Endodermal cell (in vitro differentiated cells): ENCODE measurements at places on chromosomes 6 and 20. TPM values are rescaled to one million over a fixed set of nuclear protein-coding genes. Genes with fewer than 3 reads are reported as not detected.

GRCh38 chr6:166257911-166258318, 50.3 kb downstream of the PRR18 start:
- H3K36me3 ChIP-seq, result no peaks in the 10 kb centered on the region
- no peak for DNase-seq
- H3K27me3 ChIP-seq, result peaks cover 19% of the 10 kb centered on the region
- no peak overlapping the region for H3K4me3 ChIP-seq
- no peak overlapping the region for H3K27ac ChIP-seq

DNA sequence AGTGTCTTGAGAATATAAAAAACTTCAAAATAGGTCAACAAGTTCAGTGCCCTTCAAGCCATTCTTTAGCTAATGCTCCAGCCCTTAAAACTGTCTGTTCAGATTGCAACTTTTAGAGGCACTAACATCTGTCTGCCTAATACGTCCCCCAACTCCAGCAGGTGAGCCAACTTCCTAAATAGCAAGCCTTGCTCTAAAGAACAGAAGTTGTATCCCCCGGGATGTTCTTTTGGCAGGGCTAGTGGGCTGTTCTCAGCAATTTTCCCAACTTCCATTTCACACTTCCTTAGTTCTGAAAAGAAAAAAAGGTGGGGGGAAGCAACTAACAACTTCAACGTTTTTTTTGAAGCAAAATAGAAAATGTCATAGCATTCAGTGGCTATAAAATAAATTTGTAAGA, 290.0 kb upstream of the PTCHD4 start:
- H3K4me3 ChIP-seq, result no peak overlapping the region
- no peaks in the 10 kb centered on the region for H3K36me3 ChIP-seq
- no peaks in the 10 kb centered on the region for H3K27me3 ChIP-seq
- H3K4me1 ChIP-seq, result no peaks in the 10 kb centered on the region
- no peak for DNase-seq
- H3K27ac ChIP-seq, result no peak overlapping the region

DNA sequence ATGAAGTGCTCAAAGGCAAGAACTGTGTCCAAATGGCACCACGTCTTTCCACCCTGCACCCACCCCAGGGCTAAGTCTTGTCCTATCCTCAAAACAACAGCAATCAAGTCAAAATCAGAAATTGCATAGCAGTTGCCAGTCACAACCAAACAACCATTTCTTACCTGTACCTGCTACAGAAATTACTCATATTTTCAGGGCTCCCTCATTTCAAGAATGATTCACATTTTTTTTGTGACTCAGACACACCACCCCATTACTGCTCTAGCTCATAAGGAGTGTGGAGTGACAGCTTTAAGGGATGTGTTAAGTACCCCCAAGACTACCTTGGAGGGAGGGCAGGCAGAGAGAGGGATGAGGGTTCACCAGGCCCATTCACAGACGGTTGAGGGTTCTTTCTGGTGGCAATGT, 111.7 kb downstream of the TRERF1 start:
- peak; percentile 11 for DNase-seq
- H3K4me1 ChIP-seq, result no peaks in the 10 kb centered on the region
- H3K4me3 ChIP-seq, result no peak overlapping the region
- no peak overlapping the region for H3K27ac ChIP-seq
- no peaks in the 10 kb centered on the region for H3K27me3 ChIP-seq

GRCh38 chr6:7721649-7722048, 4.2 kb upstream of the BMP6 start:
- no peak overlapping the region for H3K27ac ChIP-seq
- H3K36me3 ChIP-seq, result no peaks in the 10 kb centered on the region

DNA sequence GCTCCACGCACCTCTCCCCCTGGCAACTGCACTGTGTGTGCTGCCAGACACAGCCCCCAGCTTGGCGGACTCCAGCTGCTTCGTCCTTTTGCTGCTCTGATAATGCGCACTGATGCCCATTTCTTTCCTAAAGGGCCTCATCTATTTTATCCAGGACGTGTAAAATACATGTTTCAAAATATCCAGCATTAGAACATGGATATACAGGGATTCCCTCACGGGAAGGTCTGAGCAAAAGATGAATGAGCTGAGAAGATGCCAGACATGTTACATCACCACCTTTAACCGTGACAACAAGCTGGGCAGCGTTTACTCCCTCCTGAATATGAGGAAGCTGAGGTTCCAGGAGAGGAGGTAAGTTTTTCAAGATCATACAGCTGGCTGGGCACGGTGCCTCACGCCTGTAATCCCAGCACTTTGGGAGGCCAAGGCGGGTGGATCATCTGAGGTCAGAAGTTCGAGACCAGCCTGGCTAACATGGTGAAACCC, 32.8 kb downstream of the TNXB start:
- H3K4me3 ChIP-seq, result no peak overlapping the region
- DNase-seq, result no peak
- no peaks in the 10 kb centered on the region for H3K4me1 ChIP-seq
- no peaks in the 10 kb centered on the region for H3K36me3 ChIP-seq

GRCh38 chr6:152221806-152222628, 414.5 kb downstream of the ESR1 start:
- no peaks in the 10 kb centered on the region for H3K4me1 ChIP-seq
- H3K27ac ChIP-seq, result no peak overlapping the region
- H3K4me3 ChIP-seq, result no peak overlapping the region

GRCh38 chr6:121856296-121856695, 420.9 kb downstream of the GJA1 start:
- H3K27me3 ChIP-seq, result no peaks in the 10 kb centered on the region
- DNase-seq, result no peak
- H3K4me1 ChIP-seq, result no peaks in the 10 kb centered on the region
- no peak overlapping the region for H3K4me3 ChIP-seq
- H3K36me3 ChIP-seq, result no peaks in the 10 kb centered on the region

- H3K4me1 ChIP-seq, result no peaks in the 10 kb centered on the region
- no peaks in the 10 kb centered on the region for H3K36me3 ChIP-seq
- H3K27ac ChIP-seq, result no peak overlapping the region
- H3K27me3 ChIP-seq, result no peaks in the 10 kb centered on the region
Measured at GRCh38 chr6:87806099-87806498, 104.1 kb upstream of the AKIRIN2 start.

The CRYBG1 gene
- 2.7 and 2.8 TPM in 2 replicates for total RNA-seq

The L3MBTL3 gene
- total RNA-seq, result 15.5 to 26.8 TPM (median 23.7 TPM) in 3 replicates

The VARS1 gene
- 81.4 and 91.2 TPM in 2 replicates for total RNA-seq

The NOX3 gene
- not detected in 2 replicates for total RNA-seq

GRCh38 chr20:24488800-24489175, 19.4 kb downstream of the SYNDIG1 start:
- H3K27me3 ChIP-seq, result no peaks in the 10 kb centered on the region
- peaks cover 15% of the 10 kb centered on the region for H3K4me1 ChIP-seq
- DNase-seq, result peak; percentile 22
- no peak overlapping the region for H3K27ac ChIP-seq
- H3K4me3 ChIP-seq, result no peak overlapping the region

GRCh38 chr6:15080895-15081294, 165.0 kb upstream of the JARID2 start:
- H3K27ac ChIP-seq, result no peak overlapping the region
- DNase-seq, result no peak
- no peaks in the 10 kb centered on the region for H3K36me3 ChIP-seq
- H3K27me3 ChIP-seq, result no peaks in the 10 kb centered on the region

DNA sequence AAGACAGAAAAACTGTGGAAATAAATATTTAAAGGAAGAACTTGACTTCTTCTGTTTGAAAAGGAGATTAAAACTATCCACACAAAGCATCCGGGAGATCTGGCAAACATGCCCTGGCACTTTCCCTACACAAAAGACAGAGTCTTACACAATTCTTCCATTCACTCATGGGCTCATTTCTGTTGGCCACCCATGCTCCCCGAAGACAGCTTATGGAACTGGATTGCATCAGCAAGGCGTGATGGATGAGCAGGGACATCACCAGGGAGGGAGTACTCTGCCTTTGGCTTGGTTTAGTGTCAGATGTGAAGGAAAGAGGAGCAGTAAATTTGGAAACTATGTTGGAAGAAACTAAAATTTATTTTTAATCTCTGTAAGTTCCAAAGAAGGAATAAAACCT, 379.3 kb downstream of the CD109 start:
- DNase-seq, result no peak
- H3K4me1 ChIP-seq, result no peaks in the 10 kb centered on the region
- no peaks in the 10 kb centered on the region for H3K36me3 ChIP-seq
- no peak overlapping the region for H3K27ac ChIP-seq
- H3K27me3 ChIP-seq, result no peaks in the 10 kb centered on the region
- H3K4me3 ChIP-seq, result no peak overlapping the region

The VSTM2L gene
- 1.1 to 2.0 TPM (median 1.4 TPM) in 3 replicates for total RNA-seq

The MATN4 gene
- 0.35 to 0.59 TPM (median 0.46 TPM) in 3 replicates for total RNA-seq

The SNPH gene
- 1.9 and 2.2 TPM in 2 replicates for total RNA-seq

DNA sequence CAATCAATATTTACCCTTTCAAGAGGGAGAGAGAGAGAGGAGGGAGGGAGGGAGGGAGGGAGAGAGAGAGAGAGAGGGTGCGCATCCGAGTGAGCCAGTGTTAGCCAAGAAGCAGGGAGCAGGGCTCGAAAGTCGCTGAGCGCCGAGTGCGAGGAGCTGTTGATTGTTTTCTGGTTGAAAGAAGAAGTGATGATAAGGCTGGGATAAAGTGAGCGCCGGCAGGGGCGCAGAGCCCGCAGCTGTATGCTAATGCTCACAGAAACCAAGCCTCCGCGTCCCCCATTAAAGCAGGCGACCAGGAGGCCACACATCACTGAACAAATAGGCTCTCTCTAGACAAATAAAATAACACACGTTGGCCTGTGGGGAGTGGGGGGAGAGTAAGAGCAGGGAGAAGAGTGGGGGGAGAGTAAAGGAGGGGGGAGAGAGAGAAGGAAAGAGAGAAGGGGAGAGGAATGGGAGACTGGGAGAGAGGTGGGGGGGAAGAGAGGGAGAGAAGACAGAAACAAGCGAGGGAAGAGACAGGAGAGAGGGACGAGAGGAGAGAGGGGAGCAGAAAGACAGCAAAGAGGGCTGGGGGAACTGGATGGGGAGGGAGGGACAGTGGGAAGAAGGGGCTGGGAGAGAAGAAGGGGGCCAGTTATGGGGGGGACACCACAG, 5.0 kb upstream of the INSM1 start:
- peak; percentile 84 for DNase-seq
- H3K4me1 ChIP-seq, result no peaks in the 10 kb centered on the region
- peak overlapping the region; percentile 88 for H3K27ac ChIP-seq
- no peak overlapping the region for H3K4me3 ChIP-seq
- peaks cover 97% of the 10 kb centered on the region for H3K27me3 ChIP-seq

DNA sequence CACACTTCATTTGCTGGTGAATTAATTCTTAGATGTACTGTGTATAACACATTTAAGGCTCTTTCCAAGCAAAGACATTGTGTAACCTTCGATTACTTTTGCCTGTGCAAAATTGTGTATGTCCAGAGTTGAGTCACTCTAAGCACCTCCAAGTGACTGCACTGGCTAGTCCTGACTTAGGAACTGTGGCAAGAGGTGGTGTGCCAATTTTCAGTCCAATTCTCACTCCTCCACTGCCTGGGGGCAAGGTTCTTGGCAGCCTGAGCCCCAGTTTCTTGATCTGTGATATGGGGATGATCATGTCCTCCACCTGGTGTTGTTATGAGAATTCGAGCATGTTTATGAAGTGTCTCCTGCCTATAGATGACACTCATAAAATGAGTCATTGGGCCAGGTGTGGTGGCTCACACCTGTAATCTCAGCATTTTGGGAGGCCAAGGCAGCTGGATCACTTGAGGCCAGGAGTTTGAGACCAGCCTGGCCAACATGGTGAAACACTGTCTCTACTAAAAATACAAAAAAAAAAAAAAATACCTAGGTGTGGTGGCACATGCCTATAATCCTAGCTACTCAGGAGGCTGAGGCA, 105.3 kb upstream of the CDYL start:
- H3K36me3 ChIP-seq, result no peaks in the 10 kb centered on the region
- H3K4me1 ChIP-seq, result no peaks in the 10 kb centered on the region
- no peak for DNase-seq
- H3K27ac ChIP-seq, result no peak overlapping the region
- no peaks in the 10 kb centered on the region for H3K27me3 ChIP-seq

The BRPF3 gene
- total RNA-seq, result 27.2 to 30.4 TPM (median 28.5 TPM) in 3 replicates

- H3K27me3 ChIP-seq, result no peaks in the 10 kb centered on the region
- H3K4me1 ChIP-seq, result peaks cover 11% of the 10 kb centered on the region
- no peak overlapping the region for H3K27ac ChIP-seq
Measured at GRCh38 chr6:5443491-5443890, 182.2 kb downstream of the FARS2 start.

The QRSL1 gene
- 10.8 and 10.9 TPM in 2 replicates for total RNA-seq

- no peaks in the 10 kb centered on the region for H3K4me1 ChIP-seq
- DNase-seq, result peak; percentile 73
- H3K36me3 ChIP-seq, result no peaks in the 10 kb centered on the region
- peaks cover 7% of the 10 kb centered on the region for H3K27me3 ChIP-seq
- no peak overlapping the region for H3K4me3 ChIP-seq
- no peak overlapping the region for H3K27ac ChIP-seq
Measured at GRCh38 chr20:35992713-35993335, 24.4 kb downstream of the CNBD2 start.

DNA sequence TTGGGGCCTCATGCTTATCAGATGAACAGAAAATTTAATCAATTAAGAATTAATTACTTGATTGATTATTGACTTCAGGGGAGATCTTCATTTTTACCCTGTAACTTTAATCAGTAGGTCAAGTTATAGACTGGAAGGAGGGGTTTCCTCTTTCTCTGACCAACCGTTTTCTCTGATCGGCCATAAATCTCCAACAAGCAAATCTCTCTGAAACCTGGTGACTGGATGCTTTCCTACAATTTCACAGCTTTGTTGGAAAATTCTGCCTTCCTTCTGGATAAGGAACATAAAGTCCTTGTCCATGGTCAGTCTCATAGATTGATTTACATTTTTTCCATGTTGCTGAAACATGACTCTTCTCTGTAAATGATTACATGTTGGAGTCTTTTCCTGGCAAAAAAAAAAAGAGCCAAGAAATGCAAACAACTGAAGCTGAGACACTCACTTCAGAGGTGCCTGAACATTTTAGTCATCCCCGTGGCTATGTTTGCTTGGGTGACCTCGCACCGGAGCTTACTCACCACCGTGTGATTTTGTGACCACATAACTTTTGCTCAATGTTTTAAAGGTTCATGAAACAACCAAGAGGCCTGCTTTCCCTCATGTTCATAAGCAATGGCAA, 31.0 kb downstream of the IRF4 start:
- H3K36me3 ChIP-seq, result no peaks in the 10 kb centered on the region
- no peaks in the 10 kb centered on the region for H3K4me1 ChIP-seq
- H3K27me3 ChIP-seq, result no peaks in the 10 kb centered on the region
- DNase-seq, result no peak
- no peak overlapping the region for H3K4me3 ChIP-seq

The AGER gene
- 32.1 to 35.6 TPM (median 35.2 TPM) in 3 replicates for total RNA-seq

- H3K27ac ChIP-seq, result no peak overlapping the region
- no peaks in the 10 kb centered on the region for H3K27me3 ChIP-seq
- no peaks in the 10 kb centered on the region for H3K4me1 ChIP-seq
- DNase-seq, result no peak
Measured at GRCh38 chr6:89999945-90000825, 105.9 kb downstream of the GJA10 start.

The SLC22A23 gene
- 12.4 and 13.3 TPM in 2 replicates for total RNA-seq
